ENCODE measurements at places on chromosomes 2 and 18. TPM values are rescaled to one million over a fixed set of nuclear protein-coding genes. Genes with fewer than 3 reads are reported as not detected.

- DNase-seq: no peak
Measured at GRCh38 chr18:23921716-23922285, 92.8 kb upstream of the TTC39C start.

Gene DYSF
- 2.4 TPM for total RNA-seq

DNA sequence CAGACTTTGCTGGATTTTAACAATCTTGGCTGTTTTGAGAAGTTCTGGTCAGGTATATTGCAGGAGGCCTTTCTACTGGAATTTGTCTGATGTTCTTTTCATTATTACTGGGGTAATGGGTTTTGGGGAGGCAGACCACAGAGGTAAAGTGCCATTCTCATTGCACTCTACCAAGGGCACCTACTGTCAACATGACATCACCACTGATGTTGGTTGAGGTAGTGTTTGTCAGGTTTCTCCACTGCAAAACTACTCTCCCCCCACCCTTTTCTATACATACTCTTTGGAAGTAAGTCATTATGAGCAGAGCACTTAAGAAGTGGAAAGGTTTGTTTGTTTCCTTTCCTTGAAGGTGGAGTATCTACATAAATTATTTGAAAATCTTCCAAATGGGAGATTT lies 27.0 kb downstream of the PRKD3 start:
- DNase-seq: no peak

Gene LOXL3
- 28.3 TPM for total RNA-seq

Gene INPP5D
- 0.28 TPM for total RNA-seq

Gene TNS1
- total RNA-seq: 11.3 TPM
